ENCODE measurements at places on chromosomes 7 and 10. TPM values are rescaled to one million over a fixed set of nuclear protein-coding genes. Genes with fewer than 3 reads are reported as not detected.

TMEM130 gene
- 0.12 TPM for total RNA-seq

MYL10 gene
- total RNA-seq: not detected

UCN3 gene
- not detected for total RNA-seq

TAS2R4 gene
- total RNA-seq: 0.70 TPM

SSBP1 gene
- total RNA-seq: 77.3 TPM

CYP2C8 gene
- total RNA-seq: not detected

LBX1 gene
- total RNA-seq: not detected
